Islet precursor cell (in vitro differentiated cells): ENCODE measurements at places on chromosomes 3 and 15.

DNA sequence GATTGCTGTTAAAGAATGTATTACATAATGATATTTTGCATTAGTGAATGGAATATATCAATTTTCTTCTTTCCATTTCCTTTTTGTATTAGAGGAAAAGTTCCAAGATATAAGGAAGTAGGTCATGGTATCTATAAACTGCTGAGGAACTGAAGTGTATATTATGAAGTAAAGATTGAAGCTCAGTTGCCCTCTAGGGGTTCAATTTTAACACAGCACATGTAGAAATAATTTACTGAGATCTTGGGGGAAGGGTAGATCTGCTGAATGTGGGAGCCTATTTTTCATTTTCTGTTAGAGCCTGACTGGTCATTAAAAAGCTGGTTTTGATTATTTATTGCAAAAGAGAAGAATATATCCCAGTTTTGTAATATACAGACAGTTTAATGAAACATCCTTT is 45.2 kb downstream of the CMC1 start:
- no peak for DNase-seq

DNA sequence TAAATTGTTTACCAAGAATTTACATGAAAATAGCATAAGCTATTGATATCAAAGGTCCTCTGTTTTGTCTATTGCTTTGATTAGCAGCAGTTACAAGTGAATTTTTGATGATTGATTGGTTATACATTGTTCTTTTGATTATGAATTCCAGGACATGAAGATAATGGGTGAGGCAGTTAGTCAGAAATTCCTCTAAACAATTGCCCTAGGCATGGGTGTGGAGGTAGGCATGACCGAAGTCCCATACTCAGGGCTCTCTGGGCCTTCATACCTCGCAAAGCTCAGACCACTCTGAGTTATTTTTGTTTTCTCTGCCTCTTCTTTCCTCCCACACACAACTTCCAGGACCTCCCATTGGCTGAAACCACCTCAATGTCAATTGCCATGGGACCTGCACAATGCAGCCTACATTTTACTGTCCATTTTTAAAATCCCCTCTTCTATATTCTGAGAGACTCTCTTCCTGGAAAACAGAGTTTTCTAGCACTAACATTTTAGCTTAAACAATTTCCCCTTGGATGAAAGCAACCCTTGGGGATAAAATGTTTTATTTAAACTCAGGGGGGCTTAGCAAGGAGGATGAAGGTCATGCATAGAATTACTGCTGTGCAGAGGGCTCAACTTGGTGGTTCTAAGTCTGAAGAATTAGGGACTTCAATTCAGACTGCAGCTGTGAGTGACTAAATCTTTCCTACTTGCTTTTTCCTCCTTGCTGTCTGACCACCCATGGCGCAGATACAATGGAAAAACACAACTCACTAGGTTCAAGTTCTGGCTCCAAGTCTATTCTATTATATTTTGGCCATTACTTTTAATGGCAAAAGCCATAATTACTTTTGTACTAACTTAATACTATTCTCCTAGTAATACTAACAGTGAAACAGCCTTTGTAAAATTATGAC is 594.8 kb downstream of the NTRK3 start:
- no peak for DNase-seq

DNA sequence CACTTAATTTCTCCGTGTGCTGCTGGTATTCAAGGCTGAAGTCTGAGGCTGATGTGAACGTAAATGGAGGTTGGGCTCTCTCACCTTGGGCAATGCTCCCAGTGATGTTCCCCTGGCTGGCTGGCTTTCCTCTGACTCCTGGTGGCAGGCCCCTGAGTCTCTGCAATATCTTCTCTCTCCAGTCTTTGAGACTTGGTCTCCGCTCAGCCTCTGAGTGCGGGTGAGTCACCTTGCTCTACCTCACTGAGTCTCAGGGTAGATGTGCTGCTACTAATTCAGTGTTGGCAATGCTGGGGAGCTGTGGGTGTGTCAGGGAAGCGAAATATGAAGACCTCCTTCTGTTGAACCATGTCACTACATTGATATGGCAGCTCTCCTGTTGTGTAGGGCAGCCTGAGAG is 31.3 kb upstream of the TRIM59 start:
- DNase-seq, result peak; percentile 57

DNA sequence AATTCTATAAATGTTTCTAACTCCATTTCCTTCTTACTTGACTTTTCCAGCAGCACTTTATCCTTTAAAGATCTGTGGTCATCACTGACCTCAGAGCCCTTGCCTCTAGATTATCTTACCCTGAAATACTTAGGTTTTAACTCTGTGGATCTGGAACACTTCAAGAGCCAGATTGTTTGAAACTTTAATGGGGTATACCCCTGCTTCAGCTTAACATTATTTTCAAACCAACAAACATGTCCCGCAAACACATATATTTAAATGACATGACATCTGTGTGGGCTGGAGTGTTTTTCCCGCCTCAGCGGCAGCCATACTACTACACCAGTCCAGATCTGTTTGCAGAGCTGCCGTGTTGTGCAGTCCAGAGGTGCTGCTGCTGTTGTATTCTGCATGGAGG is 252.0 kb upstream of the TPM1 start:
- peak; percentile 54 for DNase-seq

DNA sequence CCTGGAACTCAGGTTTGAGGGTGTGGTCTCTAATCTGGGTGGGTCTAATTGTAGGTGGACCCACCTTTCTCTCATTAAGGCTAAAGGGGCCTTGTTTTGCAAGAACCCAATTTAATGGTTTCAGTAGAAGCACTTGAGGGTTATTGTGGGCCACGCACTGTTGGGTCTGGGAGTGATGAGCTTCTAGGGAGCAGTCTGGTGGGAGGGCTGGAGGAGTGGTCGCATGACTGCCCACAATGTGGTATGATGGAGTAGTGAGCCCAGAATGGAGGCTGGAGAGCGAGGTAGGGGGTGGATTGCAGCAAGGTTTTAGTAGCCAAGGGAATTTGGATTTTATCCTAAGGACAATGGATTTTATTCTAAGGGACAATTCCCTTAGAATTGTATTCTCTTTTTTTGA is 2.7 kb downstream of the TATDN2 start:
- no peak for DNase-seq

- DNase-seq, result no peak
These were observed 116.0 kb downstream of the TBC1D5 start for GRCh38 chr3:17626395-17626794.

- DNase-seq, result no peak
These were observed 129.2 kb downstream of the FAM43A start for GRCh38 chr3:194814878-194815357.

DNA sequence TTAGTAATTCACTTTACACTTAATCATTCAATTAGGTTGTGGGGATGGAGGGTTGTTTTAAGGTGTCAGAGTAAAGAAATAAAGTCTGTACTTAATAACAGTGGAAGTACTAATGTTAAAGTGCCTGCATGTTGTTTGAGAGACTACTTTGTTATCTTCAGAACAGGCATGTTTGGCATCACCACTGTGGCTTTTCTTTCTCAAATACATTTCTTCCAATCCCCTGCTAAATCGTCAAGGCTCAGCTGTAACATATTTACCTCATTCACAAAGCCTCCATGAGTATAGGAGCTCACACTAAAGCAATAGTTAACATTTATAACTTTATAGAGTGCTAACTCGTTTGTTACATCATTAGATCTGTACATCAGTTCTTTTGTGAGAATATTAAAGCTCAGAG is 2.6 kb downstream of the TIMMDC1 start:
- no peak for DNase-seq

GRCh38 chr3:186787642-186788481 is 4.5 kb downstream of the EIF4A2 start:
- DNase-seq, result no peak

GRCh38 chr15:53982071-53982680 is 3.9 kb downstream of the UNC13C start:
- no peak for DNase-seq

- DNase-seq, result no peak
These were observed 79.6 kb downstream of the CDIN1 start for GRCh38 chr15:36658898-36659639.

- peak; percentile 85 for DNase-seq
These were observed 226.6 kb upstream of the AZI2 start for GRCh38 chr3:28575100-28575745.
